AG08396 (cell line): ENCODE measurements at places on chromosomes 1 and 21.

- DNase-seq: no peak
These were observed 27.0 kb downstream of the DNASE2B start for GRCh38 chr1:84425150-84425896.

GRCh38 chr1:10108134-10108663 lies 75.4 kb downstream of the UBE4B start:
- peak; percentile 65 for DNase-seq

DNA sequence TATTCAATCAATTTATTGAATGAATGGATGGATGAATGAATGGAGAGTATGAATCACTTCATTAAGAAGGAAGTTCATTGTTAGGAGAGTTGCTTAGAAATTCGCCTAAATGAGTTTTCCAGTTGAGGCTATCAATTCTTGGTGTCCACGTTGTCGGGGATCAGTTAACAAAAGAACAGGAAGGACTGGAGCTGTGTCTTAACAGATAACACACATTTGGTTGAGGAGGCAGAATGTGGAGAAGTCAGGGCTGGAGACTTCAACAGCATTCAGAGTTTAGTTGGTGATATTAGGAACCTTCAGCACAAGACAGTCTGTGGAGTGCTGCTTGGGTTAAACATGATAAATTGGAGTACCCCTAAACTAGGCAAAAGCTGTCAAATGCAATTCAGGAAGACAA lies 33.7 kb downstream of the ZBTB18 start:
- no peak for DNase-seq

DNA sequence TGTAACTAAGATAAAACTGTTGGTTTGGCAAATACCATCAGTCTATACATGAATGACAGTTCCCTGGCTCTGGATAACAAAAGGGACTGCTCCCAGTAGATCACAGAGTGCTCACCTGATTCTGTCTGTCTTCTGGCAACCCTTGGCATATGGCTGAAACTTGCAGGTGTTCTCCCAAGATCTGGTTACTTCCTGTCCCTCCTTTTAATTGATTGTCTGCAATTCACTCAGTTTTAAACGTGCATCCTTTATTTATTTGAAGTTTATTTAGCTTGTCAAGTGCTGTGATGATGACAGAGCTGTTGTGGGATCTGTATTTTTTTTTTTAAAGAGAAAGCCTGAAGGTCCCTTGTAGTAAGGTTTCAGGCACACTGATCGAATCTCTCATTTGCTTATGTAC lies 3.4 kb downstream of the KCNA3 start:
- no peak for DNase-seq

- DNase-seq: peak; percentile 77
These were observed 8.6 kb upstream of the ATP5PO start for GRCh38 chr21:33924079-33924765.
